ENCODE measurements at places on chromosomes 13 and 19.

- DNase-seq: no peak
Observed at GRCh38 chr13:45928843-45929242, 77.3 kb upstream of the SIAH3 start.

DNA sequence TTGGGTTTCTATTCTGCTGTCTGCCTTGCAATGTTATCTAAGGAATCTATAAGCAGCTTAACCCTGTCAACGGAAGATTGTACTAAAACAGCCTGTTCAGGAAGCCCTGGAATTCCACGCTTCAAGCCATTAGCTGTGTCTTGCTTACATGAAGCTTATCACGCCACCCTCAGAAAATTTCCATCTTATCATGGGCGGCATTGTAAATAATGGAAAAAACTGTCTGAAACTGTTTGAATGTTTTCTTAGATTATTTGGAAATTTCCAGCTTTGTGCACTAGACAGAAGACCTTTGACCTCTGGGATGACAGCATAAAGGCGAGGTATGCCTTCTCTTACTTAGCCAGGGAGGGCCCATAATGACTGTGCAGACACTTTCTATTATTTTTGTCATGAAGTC is 319.7 kb downstream of the KCNRG start:
- DNase-seq: no peak

GRCh38 chr13:68784275-68784674 is 1323.4 kb upstream of the ATXN8OS start:
- DNase-seq: no peak

DNA sequence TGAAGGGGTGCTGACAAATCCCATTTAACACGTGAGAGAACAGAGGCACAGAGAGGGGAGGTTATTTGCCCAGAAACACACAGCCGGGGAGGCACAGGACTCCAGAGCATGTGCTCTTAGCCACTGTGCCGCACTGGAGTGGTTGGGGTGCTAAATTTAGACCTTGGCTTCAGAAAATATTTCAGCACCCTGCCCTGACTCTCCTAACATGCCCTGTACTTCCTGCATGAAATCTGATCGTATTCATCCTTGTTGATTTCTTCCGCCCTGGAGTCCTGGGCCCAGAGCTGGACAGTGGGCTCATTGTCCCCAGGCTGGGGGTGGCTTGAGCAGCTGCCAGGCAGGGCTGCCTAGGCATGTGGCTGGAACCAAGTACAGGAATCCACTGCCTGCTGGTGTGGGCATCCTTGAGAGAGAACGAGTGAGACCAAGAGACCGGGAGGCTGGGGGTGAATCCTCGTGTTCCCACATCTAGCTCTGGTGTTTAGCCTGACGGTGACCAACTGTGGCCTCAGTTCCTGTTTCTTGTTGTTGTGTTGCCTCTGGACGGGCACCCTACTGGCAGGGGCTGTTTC is 5.3 kb downstream of the SLC27A1 start:
- DNase-seq: no peak

DNA sequence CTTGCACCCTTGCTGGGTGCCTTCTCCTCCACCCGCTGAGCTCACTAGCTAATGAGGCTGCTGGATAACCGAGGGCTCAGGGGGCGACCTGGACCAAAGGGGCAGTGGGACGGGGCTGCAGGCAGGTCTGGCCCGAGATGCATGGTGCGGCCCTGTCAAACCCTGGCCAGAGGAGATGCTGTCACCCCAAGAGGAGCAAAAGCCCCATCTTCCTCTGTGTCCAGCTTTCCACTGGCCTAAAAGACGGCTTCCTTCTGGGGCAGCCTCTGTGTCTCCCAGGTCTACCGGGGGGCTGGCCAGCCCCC is 261.8 kb downstream of the TBC1D4 start:
- DNase-seq: no peak

GRCh38 chr13:99757756-99758459 is 213.7 kb downstream of the ZIC5 start:
- DNase-seq: no peak

DNA sequence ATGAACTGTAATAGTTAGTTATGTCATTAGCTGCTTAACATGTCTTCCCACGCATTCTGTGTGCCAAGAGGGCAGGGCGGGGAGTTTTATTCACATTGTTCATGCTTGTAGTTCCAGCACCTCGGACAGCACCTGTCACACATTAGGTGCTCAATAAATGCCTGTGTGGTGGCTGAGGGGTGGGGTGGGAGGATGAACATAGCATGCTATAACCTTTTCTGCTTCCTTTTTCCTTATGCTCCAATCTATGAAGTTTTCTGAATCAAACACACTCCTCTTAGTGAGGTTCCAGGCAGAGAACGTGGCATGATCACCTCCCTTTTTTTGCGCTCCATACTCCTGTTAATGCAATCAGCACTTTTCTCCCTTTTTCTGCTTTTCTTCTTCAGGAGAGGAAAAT is 15.8 kb upstream of the PTPRS start:
- no peak for DNase-seq

DNA sequence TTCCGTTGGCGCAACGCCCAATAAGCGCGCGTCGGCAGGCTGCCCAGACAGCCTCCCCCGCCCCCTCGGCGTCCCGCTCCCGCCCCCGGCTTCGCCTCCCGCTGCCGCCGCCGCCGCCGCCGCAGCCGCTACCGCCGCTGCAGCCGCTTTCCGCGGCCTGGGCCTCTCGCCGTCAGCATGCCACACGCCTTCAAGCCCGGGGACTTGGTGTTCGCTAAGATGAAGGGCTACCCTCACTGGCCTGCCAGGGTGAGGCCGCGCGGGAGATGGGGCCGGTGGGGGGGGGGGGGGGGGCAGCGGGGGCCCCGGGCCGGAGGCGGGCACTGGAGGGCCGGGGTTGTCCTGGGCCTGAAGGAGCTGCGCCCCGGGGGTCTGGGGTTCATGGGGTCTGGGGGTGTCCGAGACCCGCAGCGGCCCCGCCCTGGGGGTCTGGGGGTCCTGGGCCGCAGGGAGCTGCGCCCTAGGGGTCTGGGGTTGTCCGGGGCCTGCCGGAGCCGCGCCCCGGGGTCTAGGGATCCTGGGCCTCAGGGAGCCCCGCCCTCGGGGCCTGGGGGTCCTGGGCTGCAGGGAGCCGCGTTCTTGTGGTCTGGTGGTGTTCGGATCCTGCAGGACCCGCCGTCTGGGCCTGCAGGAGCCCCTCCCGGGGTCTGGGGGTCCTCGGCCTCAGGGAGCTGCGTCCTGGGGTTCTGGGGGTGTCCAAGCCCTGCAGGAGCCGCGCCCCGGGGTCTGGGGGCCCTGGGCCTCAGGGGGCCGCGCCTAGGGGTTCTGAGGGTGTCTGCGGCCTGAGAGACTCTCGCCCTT is at the start of gene HDGFL2:
Gene HDGFL2, plus strand, starts transcription at position 124 of the 801 bp plus-strand sequence. Its CDS starts 54 bp downstream, at position 178.
- no peak for DNase-seq

DNA sequence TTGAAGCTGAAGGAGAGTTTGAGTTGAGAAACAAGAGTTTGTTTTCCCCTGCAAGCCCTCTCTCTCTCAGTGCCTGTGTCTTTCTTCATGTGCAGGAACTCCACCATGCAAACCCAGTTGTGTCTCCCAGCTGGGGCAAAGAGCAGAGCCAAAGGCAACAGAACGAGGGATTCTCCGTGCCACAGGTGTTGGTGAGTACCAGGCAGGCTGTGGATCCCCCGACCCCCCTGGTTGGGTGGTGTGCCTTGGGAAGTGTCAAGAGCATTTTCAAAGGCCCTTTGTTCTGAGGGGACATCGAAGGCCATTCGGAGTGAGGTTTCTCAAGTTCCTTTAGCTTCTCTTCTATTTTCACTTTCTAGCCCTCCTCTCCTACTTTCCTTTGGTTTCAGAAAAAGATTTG is 5.6 kb downstream of the ZNF333 start:
- no peak for DNase-seq

GRCh38 chr19:39212375-39212742 is 8.3 kb upstream of the SYCN start:
- DNase-seq: peak; percentile 6

GRCh38 chr13:106942563-106942962 is 374.6 kb upstream of the ARGLU1 start:
- no peak for DNase-seq

DNA sequence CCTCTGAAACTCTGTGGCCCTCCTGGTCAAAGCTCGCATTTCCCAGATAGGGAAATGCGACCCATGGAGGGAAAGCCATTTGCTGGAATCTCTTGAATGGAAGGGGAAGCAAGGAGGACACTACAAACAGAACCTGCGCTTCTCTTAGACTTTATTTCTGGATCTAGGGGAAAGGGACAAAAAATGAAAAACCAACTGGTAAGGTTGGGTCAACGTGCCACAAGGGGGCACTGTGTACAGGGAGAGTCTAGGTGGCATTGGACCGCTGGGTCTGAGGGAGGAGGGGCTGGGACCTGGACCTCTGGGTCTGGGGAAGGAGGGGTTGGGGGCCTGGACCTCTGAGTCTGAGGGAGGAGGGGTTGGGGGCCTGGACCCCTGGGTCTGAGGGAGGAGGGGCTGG is 5.0 kb downstream of the KLK4 start:
- DNase-seq: no peak

GRCh38 chr19:15656467-15656866 is 15.8 kb downstream of the CYP4F3 start:
- no peak for DNase-seq

DNA sequence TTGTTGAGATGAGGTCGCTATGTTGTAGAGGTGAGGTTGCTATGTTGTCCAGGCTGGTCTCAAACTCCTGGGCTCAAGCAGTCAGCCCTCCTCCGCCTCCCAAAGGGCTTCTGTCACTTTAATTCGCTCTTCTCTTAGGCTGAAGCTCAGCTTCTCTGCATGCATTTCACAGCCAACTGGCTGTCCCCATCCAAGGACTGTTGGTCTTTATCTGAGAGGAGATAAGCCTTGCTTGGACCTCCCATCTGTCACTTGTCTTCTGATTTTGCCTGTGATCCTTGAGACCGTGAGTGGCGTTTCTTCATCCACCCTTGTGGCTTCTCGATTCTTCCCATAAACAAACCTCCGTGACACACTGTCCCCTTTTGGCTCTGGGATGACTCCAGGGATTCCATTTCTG is 24.4 kb downstream of the CERS1 start:
- DNase-seq: no peak

DNA sequence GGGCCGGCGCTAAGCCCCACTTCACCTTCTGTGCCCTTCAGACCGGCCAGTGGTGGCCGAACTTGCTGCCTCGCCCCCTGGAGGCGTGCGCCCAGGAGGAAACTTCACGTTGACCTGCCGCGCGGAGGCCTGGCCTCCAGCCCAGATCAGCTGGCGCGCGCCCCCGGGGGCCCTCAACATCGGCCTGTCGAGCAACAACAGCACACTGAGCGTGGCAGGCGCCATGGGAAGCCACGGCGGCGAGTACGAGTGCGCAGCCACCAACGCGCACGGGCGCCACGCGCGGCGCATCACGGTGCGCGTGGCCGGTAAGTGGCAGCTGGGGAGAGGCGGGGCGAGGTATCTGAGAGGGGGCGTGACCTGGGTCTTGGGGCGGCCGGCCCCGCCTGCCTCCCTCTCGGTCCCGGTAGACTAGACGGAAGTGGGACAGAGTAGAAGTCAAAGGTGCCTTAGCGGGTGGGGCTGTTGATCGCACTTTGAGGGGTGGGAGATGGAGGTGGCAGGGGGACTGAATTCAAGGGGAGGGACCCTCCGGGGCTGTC is 5.6 kb downstream of the ICAM5 start:
- no peak for DNase-seq

DNA sequence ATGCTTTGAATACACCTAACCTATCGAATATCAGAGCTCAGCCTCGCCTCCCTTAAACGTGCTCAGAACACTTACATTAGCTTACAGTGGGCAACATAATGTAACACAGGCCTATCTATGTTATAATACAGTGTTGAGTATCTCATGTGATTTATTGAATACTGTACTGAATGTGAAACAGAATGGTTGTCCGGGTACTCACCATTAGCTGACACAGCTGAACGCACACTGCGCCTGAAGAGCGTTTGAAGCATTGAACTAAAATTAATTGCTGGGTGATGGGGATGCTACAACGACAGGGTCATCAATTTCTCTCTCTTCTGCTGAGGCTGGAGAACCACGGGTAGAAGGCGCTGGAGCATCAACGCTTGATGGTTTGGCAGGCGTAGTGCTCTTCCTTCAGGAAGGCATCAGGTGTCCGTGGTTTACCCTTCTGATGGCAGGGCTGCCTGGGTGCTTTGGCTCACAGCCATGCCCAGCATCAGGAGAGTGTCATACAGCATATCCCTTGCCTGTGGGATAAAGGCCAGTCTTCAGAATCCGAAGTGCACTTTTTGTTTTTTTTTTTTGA is 46.9 kb upstream of the UBE2L5 start:
- no peak for DNase-seq

DNA sequence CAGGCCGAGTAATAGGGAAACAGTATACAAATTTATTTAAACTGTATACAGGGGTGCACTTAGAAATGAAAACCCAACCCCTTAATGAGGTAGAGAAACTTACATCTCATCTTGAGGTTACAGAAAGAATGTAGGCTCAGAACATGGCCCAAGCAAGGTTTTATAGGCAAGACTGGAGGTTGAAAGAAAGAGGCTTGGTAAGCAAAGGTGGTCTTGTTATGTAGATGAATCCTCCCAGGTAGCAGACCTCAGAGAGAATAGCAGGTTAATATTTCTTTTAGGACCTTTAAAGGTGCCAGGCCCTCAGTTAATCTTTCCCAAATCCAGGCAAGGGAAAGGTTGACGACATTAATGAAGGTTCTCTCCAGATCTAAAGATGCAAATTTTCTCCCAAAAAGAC is 1466.8 kb upstream of the PRR20A start:
- no peak for DNase-seq

- DNase-seq: no peak
Observed at GRCh38 chr19:58563034-58563573, 4.7 kb upstream of the UBE2M start.

- no peak for DNase-seq
Observed at GRCh38 chr13:49292742-49293486, 45.2 kb downstream of the CDADC1 start.

GRCh38 chr13:47407808-47408207 is 511.0 kb upstream of the HTR2A start:
- no peak for DNase-seq

DNA sequence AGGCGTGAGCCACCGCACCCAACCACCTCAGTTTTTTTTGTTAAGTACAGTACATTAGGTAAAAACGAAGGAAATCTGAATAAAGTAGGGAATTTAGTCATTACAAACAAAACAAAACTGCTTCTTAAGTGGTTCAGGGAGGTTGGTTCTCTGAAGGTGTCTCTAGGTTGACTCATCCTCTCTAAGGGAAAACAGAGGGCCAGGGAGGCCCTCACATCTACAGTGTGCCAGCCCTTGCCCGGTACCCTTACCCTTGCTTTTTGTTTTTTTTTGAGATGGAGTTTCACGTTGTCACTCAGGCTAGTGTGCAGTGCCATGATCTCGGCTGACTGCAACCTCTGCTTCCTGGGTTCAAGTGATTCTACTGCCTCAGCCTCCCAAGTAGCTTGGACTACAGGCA is 17.2 kb upstream of the JUND start:
- DNase-seq: no peak

- no peak for DNase-seq
Observed at GRCh38 chr13:73497430-73497829, 438.6 kb downstream of the KLF5 start.

GRCh38 chr13:84844473-84844872 is 954.7 kb downstream of the SLITRK6 start:
- peak; percentile 45 for DNase-seq

Data from SK-N-MC (cell line).